ENCODE measurements at places on chromosomes 12 and 14.

GRCh38 chr12:7439579-7440505, 4.1 kb downstream of the CD163L1 start:
- peaks cover 5% of the 10 kb centered on the region for H3K4me1 ChIP-seq
- H3K27me3 ChIP-seq: peaks cover 31% of the 10 kb centered on the region
- no peak overlapping the region for H3K27ac ChIP-seq
- H3K36me3 ChIP-seq: peaks cover 1% of the 10 kb centered on the region
- H3K4me3 ChIP-seq: peak overlapping the region; percentile 65

DNA sequence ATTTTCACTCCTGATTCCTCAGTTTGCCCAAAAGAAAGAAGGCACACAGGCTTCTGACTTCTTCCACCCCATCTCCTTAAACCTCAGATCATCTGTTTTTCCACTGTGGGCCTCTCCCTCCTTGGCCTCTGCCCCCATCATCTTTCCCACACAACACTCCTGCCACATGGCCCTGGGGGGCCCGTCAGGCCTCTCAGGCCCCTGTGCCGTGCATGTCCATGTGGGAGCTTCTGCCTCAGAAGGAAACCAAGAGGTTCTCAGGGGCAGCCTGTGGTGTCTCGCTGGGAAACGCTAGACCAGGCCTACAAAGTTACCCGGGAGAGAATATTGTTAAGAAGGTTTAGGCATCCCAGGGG, 8.0 kb downstream of the KLHL33 start:
- peak overlapping the region; percentile 83 for H3K27ac ChIP-seq
- no peak overlapping the region for H3K4me3 ChIP-seq
- H3K36me3 ChIP-seq: no peaks in the 10 kb centered on the region
- H3K27me3 ChIP-seq: peaks cover 2% of the 10 kb centered on the region
- DNase-seq: no peak

DNA sequence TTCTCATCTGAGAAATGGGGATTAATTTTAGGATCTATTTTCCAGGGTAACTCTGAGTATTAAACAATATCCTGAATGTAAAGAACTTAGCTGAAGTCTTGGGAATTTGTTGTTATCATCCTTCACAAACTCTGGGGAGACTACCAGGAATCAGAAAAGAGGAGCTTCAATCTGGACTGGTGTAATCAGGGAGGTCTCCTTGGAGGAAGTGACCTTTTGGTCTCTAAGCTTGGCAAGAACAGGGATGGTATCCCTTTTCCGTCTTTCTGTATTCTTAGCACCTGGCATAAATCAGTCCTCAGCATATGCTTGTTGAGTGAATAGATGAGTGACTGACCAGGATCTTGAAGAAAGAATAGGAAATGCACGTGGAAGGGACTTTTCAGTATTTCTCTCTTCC, 9.3 kb upstream of the RPH3A start:
- no peaks in the 10 kb centered on the region for H3K4me1 ChIP-seq
- no peak overlapping the region for H3K27ac ChIP-seq
- no peak for DNase-seq
- peaks cover 1% of the 10 kb centered on the region for H3K27me3 ChIP-seq

DNA sequence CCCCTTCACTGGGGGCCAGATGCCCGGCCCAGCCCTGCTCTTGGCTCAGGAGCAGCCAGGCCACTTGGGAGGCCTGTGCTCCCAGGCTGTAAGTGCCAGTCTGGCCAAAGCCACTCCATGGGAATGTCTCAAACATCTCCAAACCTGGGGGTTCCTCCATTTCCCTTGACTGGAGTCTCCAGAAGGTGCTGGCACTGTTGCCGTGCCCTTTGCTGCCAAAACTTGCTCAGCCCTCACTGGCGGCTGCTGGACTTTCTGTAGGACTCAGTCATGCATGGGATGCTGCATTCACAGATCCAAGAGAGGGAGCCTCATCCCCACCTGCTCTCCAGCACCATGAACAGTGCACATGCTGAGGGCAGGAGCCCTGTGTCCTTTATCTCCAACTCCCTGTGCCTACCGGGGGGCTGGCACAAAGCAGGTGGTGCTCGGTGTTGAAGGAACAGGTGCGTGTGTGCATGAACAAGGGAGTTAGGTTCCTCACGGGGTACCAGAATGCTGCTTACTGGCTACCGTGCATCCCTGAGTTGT, 9.6 kb upstream of the OTUB2 start:
- H3K4me3 ChIP-seq: no peak overlapping the region
- H3K27ac ChIP-seq: no peak overlapping the region
- DNase-seq: no peak
- H3K36me3 ChIP-seq: peaks cover 2% of the 10 kb centered on the region

DNA sequence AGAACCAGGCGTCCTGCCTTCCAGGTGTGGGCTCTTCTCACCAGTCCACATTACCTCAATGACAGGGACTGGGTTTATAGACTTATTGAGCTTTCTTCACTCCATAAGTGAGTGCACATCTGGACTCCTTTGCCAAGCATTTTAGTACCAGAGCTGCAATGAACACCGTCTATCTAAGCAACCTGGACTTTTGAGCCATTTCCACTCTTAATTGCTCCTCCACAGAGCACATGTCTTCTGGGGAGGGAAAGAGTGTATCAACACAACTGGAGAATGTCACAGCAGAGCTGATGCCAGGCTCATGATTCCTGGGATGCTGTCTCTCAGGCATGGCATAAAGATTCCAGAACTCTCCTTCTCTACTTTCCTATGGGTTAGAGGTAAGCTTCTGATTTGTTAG, 43.0 kb upstream of the BDKRB2 start:
- DNase-seq: no peak
- no peak overlapping the region for H3K4me3 ChIP-seq
- H3K36me3 ChIP-seq: no peaks in the 10 kb centered on the region
- peaks cover 2% of the 10 kb centered on the region for H3K27me3 ChIP-seq

- no peaks in the 10 kb centered on the region for H3K4me1 ChIP-seq
- H3K27me3 ChIP-seq: peaks cover 3% of the 10 kb centered on the region
- H3K4me3 ChIP-seq: no peak overlapping the region
- H3K36me3 ChIP-seq: peaks cover 12% of the 10 kb centered on the region
Measured at GRCh38 chr14:72745546-72745945, 148.4 kb downstream of the DPF3 start.

- DNase-seq: no peak
- H3K4me3 ChIP-seq: no peak overlapping the region
- no peak overlapping the region for H3K27ac ChIP-seq
- H3K27me3 ChIP-seq: peaks cover 7% of the 10 kb centered on the region
- no peaks in the 10 kb centered on the region for H3K36me3 ChIP-seq
Measured at GRCh38 chr12:48807981-48808380, 10.3 kb upstream of the CACNB3 start.

DNA sequence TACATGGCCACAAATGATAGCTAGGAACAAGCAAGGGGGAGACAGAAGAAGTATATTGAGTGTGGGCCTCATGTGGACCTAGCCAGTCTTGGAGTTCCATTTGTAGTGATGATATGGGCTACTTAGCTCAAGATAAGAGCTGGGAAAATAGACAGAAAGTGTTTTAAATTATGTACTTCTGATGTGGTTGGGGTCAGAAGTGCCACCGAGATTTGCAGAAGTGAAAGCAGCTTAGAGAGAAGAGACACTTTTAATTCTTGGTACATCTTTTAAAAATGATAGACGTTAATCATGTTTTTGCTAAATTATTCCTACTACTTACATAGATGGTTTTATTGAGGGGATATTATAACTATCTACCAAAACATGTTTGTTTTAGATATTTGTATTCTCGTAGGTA, 198.3 kb upstream of the PDZRN4 start:
- DNase-seq: no peak
- no peaks in the 10 kb centered on the region for H3K36me3 ChIP-seq
- no peak overlapping the region for H3K27ac ChIP-seq
- no peak overlapping the region for H3K4me3 ChIP-seq
- H3K4me1 ChIP-seq: no peaks in the 10 kb centered on the region
- H3K27me3 ChIP-seq: no peaks in the 10 kb centered on the region

DNA sequence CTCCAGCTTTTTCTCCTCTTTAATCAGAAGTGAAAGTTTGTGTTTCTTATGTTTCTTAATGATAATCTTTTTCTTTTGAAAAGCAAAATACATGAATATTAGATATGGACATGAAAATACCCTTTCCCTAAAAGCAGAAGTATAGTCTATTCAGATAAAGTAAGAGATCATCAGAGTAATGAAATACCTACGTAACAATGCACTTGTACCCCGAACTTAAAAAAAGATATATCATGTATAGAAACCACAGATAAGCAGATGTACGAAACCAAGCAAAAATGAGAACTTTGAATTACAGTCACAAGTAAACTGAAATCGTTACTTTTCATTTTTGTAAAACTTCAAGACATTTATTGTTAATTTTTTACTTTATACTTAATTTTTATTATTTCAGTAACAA, 1.5 kb upstream of the GPR65 start:
- H3K4me3 ChIP-seq: no peak overlapping the region
- peaks cover 56% of the 10 kb centered on the region for H3K4me1 ChIP-seq
- no peak for DNase-seq
- no peak overlapping the region for H3K27ac ChIP-seq

DNA sequence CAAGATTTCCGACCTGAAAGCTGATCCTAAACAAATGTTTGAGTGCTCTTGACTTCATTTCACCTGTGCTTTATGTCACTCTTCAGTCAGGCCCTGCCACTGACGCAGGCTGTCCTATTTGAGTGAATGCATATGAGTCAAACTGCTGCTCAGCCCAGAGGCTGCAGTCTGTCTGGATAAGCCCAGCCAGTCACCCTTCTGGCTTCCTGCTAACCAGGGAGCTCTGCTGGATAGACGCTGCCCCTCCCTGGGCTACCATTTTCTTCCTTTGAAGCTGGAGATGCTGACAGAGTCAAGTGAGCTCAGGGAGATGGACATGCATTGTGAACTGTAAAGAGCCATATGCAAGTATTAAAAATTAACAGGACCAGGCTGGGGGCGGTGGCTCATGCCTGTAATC, 5.1 kb upstream of the TUNAR start:
- H3K36me3 ChIP-seq: no peaks in the 10 kb centered on the region
- no peak overlapping the region for H3K4me3 ChIP-seq
- no peak for DNase-seq
- peaks cover 21% of the 10 kb centered on the region for H3K27me3 ChIP-seq
- no peak overlapping the region for H3K27ac ChIP-seq
- no peaks in the 10 kb centered on the region for H3K4me1 ChIP-seq

DNA sequence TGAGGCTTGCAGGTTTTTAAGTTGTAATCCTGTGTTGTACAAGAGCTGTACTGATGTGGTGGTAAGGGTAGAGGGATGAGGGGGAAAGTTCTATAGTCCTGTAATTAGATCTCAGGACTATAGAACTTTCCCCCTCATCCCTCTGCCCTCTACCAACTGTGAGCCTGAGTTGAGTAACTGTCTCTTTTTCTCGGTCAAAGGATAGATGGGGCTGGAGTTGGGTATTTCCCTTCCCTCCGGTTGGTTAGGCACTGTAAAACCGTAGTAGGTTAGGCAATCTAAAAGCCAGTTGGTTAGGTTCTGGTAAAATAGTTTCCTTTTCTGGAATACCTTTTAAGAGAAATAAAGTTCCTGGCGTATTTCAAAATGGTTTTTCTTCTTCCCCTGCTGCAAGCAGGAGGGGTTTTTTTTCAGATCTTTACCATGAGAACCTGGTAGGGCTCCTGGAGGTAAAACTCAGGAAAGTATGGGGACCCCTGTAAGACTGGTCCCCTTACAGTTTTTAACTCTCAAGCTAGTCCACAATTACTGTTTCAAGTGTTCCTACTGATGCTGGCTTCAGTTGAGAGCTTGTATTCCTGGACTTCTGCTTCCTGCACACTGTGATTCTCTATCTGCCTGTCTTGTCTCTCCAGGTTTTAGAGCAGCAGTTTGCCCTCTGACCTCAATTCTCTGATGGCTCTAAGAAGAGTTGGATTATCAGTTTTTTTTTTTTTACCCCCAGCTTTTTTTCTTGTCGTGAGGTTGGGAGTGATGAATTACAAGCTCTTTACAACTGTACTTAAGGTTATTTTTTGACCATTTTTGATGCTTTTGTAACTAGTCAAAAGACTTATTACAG, 58.7 kb downstream of the FUT8 start:
- H3K4me3 ChIP-seq: no peak overlapping the region
- H3K36me3 ChIP-seq: peaks cover 34% of the 10 kb centered on the region
- no peak for DNase-seq
- peak overlapping the region; percentile 66 for H3K27ac ChIP-seq
- H3K27me3 ChIP-seq: no peaks in the 10 kb centered on the region
- H3K4me1 ChIP-seq: peaks cover 54% of the 10 kb centered on the region

GRCh38 chr14:50001999-50002925, 109.4 kb downstream of the ARF6 start:
- peak overlapping the region; percentile 88 for H3K4me3 ChIP-seq
- H3K4me1 ChIP-seq: peaks cover 78% of the 10 kb centered on the region
- H3K27ac ChIP-seq: peak overlapping the region; percentile 98
- H3K36me3 ChIP-seq: peaks cover 7% of the 10 kb centered on the region

DNA sequence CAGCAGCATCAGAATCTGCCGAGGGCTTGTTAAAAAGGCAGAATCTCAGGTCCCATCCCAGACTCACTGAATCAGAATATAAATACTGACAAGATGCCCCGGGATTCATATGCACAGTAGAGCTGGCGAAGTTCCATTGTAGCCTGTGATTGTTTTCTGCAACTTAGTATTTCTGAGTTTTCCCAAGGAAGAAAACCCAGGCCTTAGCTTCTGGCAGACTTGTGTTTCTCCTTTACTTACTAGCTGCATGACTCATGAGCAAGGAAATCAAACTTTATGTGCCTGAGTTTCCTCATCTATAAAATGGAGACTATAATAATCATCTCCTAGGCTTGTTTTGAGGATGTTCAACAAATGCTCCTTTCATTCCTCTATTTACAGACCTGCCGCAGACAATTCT, 278.5 kb upstream of the PLEKHG7 start:
- H3K4me1 ChIP-seq: peaks cover 10% of the 10 kb centered on the region
- no peak for DNase-seq
- H3K27me3 ChIP-seq: no peaks in the 10 kb centered on the region

GRCh38 chr14:69101331-69101826, 51.5 kb downstream of the DCAF5 start:
- H3K36me3 ChIP-seq: peaks cover 7% of the 10 kb centered on the region
- H3K4me1 ChIP-seq: peaks cover 10% of the 10 kb centered on the region
- DNase-seq: no peak
- H3K27me3 ChIP-seq: no peaks in the 10 kb centered on the region
- no peak overlapping the region for H3K27ac ChIP-seq

- no peaks in the 10 kb centered on the region for H3K4me1 ChIP-seq
- H3K27me3 ChIP-seq: peaks cover 39% of the 10 kb centered on the region
- no peak overlapping the region for H3K27ac ChIP-seq
- no peaks in the 10 kb centered on the region for H3K36me3 ChIP-seq
- no peak for DNase-seq
Measured at GRCh38 chr14:69481815-69482568, 2.5 kb upstream of the PLEKHD1 start.

DNA sequence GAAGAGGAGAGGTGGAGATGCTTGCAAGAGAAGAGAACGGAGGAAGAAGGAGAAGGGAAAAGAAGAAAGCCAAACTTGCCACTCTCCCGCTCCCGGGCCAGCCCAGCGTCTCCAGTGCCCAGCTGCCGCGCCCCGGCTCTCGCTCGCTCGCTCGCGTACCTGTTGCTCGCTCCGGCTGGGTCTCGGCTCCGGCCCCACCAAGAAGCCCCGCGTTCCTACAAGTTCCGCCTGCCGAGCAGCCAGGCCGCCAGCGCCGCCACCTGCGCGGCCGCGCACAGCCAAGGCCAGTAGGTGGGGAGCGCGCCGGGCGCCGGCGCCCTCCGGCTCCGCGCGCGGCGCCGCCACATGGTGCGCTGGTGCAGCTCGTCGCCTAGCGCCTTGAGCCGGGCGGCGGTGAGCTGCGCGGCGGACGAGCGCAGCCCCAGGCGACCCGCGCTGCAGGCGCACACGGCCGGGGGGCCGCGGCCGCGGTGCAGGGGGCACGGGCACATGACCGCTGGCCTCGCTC, 370 bp downstream of the HRK start:
- H3K4me1 ChIP-seq: peaks cover 33% of the 10 kb centered on the region
- H3K4me3 ChIP-seq: peak overlapping the region; percentile 79
- H3K27ac ChIP-seq: peak overlapping the region; percentile 54
- H3K27me3 ChIP-seq: peaks cover 71% of the 10 kb centered on the region
- peak; percentile 3 for DNase-seq
- H3K36me3 ChIP-seq: peaks cover 5% of the 10 kb centered on the region

Data from activated T-helper 1 cell treated with anti-CD3 and anti-CD28 coated beads, Interleukin-12 subunit alpha, Interleukin-12 subunit beta, Interleukin-2, Interleukin-4 antibody, amounts not matched to agents 30 ng/mL and 10 ng/mL and 1 ng/mL, durations not matched to agents 14 hours and 24 hours and 36 hours (primary cell).